ENCODE measurements at places on chromosomes 2 and 18.

- H3K36me3 ChIP-seq, result no peaks in the 10 kb centered on the region
- no peaks in the 10 kb centered on the region for H3K4me1 ChIP-seq
- H3K27me3 ChIP-seq, result no peaks in the 10 kb centered on the region
- DNase-seq, result no peak
- H3K27ac ChIP-seq, result no peak overlapping the region
These were observed 60.3 kb upstream of the SCN1A start for GRCh38 chr2:166188084-166188483.

GRCh38 chr18:9182852-9183399 is 46.3 kb downstream of the ANKRD12 start:
- no peak for DNase-seq
- no peaks in the 10 kb centered on the region for H3K27me3 ChIP-seq
- peaks cover 11% of the 10 kb centered on the region for H3K36me3 ChIP-seq
- H3K4me3 ChIP-seq, result no peak overlapping the region
- peak overlapping the region; percentile 79 for H3K27ac ChIP-seq

DNA sequence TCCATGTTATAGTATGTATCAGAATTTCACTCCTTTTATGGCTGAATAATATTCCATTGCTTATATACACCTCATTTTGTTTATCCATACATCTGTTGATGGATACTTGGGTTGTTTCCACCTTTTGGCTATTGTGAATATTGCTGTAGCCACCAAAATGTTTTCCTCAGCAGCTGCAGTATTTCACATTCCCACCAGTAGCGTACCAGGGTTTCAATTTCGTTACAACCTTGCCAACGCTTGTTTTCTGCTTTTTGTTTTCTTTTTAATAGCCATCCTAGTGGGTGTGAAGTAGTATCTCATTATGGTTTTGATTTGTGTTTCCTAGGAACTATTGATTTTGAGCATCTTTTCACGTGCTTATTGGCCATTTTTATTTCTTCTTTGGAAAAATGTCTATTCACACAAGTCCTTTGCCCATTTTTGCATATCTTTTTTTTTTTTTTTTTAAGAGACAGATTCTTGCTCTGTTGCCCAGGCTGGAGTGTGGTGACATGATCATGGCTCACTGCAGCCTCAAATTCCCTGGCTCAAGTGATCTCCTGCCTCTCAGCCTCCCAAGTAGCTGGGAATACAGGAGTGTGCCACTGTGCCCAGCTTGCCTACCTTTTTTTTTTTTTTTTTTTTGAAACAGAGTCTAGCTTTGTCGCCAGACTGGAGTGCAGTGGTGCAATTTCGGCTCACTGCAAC is 14.2 kb downstream of the UBXN2A start:
- H3K27me3 ChIP-seq, result no peaks in the 10 kb centered on the region
- H3K36me3 ChIP-seq, result no peaks in the 10 kb centered on the region
- no peak overlapping the region for H3K4me3 ChIP-seq
- H3K27ac ChIP-seq, result peak overlapping the region; percentile 45
- no peaks in the 10 kb centered on the region for H3K4me1 ChIP-seq
- DNase-seq, result no peak

DNA sequence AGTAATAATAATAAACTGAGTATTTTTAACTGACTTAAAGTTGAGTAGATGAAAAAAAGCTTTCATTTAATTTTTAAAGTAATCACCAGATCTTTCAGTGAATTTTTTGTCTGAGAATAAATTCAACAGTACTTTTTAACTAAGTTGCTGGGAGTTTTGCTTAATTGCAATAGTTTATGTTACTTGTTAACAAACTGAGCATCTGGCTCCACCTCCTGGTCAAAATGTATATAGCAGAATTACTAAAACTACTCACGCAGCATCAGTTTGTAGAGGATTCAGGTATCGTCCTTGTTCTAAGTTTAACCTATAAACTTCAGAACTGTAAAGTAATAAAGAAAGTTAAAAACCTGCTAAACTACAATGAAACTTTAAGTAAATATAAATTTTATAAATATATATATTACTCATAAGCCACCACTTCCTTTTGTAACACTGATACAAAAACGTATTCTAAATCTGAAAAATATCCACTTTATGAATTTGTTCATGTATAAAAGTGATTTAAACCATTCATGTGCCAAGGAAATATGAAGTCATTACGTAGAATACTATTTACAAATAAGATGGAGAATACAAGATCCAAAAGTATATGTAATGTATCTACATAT is 21.3 kb downstream of the NOL10 start:
- DNase-seq, result peak; percentile 20
- H3K4me1 ChIP-seq, result no peaks in the 10 kb centered on the region
- no peak overlapping the region for H3K4me3 ChIP-seq
- H3K36me3 ChIP-seq, result no peaks in the 10 kb centered on the region

Data from T-helper 17 cell (primary cell).